ENCODE measurements at places on chromosomes 2 and 18. TPM values are rescaled to one million over a fixed set of nuclear protein-coding genes. Genes with fewer than 3 reads are reported as not detected.

The MC5R gene
- total RNA-seq = not detected

- DNase-seq = no peak
- no peak overlapping the region for H3K4me3 ChIP-seq
These were observed 29.7 kb upstream of the CCDC150 start for GRCh38 chr2:196609806-196610205.

DNA sequence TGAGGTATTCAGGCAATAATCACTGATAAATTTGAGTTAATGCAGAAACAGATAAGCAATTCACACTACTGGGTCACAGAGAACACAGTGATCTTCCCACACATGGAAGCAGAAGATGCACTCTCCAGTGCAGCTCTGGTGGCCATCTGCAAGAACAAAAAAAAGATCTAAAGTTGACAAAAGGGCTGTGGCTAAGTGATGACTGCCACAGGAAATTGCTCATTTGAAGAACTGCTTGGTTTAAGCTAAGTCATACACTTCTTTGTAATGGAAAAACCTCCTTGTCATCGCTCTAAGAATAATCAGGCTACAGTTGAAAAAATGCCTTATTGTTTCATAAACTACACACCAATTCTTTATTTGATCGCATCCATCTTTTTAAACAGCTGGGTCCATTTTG is 115.1 kb downstream of the DTNB start:
- H3K4me1 ChIP-seq = peaks cover 15% of the 10 kb centered on the region
- no peaks in the 10 kb centered on the region for H3K27me3 ChIP-seq
- H3K27ac ChIP-seq = no peak overlapping the region
- no peak for DNase-seq
- no peaks in the 10 kb centered on the region for H3K36me3 ChIP-seq

- peaks cover 11% of the 10 kb centered on the region for H3K4me1 ChIP-seq
- no peak overlapping the region for H3K27ac ChIP-seq
- H3K36me3 ChIP-seq = peaks cover 18% of the 10 kb centered on the region
- no peak for DNase-seq
These were observed 7.3 kb upstream of the PRLH start for GRCh38 chr2:237558961-237559641.

The ZFAND2B gene
- total RNA-seq = 30.0 TPM

The GPR39 gene
- 0.42 TPM for total RNA-seq

DNA sequence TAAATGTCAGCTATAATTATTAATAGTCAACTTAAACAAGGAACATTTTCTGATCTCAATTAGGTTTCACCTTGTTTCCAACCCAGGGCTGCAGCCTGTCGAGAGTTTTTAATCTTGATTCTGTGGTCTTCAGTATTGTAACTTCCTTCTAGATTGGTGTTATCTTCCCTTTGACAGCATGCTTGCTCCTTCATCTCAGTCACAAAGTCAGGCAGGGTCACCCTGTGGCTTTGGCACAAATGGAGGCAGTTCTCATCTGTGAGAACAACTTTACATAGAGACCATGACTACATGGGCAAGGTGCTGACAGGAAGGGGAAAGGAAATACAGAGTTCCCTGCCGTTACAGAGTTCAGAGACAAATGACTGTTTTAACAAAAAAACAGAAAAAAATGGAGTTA is 50.5 kb downstream of the HNRNPLL start:
- peaks cover 23% of the 10 kb centered on the region for H3K36me3 ChIP-seq
- no peaks in the 10 kb centered on the region for H3K4me1 ChIP-seq
- no peaks in the 10 kb centered on the region for H3K27me3 ChIP-seq
- no peak for DNase-seq
- H3K4me3 ChIP-seq = no peak overlapping the region

The SLC4A5 gene
- 2.3 TPM for total RNA-seq

DNA sequence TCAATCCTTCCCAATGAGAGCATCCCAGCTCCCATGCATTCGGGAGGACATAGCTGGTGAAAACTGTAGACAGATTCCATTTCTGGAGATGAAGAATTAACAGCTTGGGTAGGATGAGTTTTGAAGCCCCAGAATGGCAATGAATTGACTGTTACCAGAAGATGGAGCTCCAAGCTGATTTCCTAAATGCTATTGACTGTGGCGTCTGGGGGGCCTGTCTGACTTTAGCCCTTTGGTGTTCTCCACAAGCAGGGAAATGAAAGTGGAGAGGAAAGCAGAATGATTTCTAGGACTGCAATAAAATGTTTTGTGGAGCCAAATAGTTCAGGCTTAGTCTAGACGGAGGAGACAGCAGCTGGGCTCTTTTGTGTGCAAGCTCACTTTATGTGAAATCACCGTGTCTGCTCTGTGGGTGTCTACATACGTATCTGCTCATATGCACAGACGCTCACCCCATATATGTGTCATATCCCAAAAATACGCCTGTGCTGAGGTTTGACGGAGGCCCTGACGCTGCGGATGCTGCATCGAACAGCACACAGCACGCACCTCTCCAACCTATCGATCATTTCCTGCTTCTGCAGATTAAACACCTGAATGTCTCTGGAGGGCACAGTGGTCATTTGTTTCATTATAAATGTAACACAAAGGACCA is 166.4 kb upstream of the PXDN start:
- no peak overlapping the region for H3K27ac ChIP-seq
- H3K27me3 ChIP-seq = peaks cover 10% of the 10 kb centered on the region
- H3K4me1 ChIP-seq = no peaks in the 10 kb centered on the region
- H3K36me3 ChIP-seq = no peaks in the 10 kb centered on the region
- no peak overlapping the region for H3K4me3 ChIP-seq

The ICOS gene
- not detected for total RNA-seq

The GRB14 gene
- 0.83 TPM for total RNA-seq

GRCh38 chr2:236136538-236136937 is 31.6 kb downstream of the GBX2 start:
- H3K4me3 ChIP-seq = no peak overlapping the region
- DNase-seq = no peak
- H3K27me3 ChIP-seq = no peaks in the 10 kb centered on the region
- H3K4me1 ChIP-seq = no peaks in the 10 kb centered on the region
- H3K27ac ChIP-seq = no peak overlapping the region
- peaks cover 9% of the 10 kb centered on the region for H3K36me3 ChIP-seq

GRCh38 chr2:84301717-84302116 is 157.4 kb downstream of the SUCLG1 start:
- no peaks in the 10 kb centered on the region for H3K36me3 ChIP-seq
- no peaks in the 10 kb centered on the region for H3K4me1 ChIP-seq
- DNase-seq = no peak
- no peak overlapping the region for H3K27ac ChIP-seq
- no peak overlapping the region for H3K4me3 ChIP-seq

DNA sequence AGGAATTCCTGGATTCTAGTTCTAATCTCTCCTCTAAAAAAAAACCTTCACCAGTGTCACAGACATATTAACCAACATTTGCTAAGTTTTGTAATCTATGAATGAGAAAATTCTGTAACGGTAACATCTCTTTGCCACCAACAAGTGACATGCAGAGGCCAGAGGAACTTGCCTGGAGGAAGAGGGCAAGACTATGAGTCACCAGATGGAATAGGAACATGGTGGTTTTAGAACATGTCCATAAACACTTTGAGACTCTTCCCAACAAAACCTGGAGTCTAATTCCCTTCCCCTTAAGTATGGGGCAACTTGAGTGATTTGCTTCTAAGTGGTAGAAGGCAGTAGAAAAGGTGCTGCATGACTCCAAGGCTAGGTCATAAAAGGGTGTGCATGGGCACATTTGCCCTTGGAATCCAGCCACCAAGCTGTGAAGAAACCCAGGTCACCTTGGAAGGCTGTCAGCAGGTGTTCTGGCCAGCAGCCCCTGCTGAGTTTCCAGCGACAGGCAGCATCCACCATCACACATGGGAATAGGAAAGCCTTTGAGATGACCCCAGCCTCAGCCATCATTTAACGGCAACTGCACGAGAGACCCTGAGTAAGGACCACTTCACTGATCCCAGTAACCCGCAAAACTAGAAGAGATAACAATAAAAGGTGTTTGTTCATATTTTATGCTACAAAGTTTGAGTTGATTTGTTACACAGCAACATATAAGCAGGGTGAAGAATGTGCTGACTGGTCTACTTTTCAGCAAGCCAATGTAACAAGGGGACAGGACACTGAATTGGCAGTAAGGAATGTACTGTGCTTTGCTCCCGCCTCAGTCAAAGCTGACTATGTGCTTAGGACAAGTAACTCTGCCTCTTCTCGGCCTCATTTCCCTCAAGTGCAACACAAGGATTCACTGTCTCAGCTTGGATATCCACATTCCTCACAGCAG is 90.6 kb downstream of the SKA1 start:
- no peaks in the 10 kb centered on the region for H3K4me1 ChIP-seq
- no peaks in the 10 kb centered on the region for H3K36me3 ChIP-seq
- no peaks in the 10 kb centered on the region for H3K27me3 ChIP-seq
- no peak for DNase-seq
- H3K27ac ChIP-seq = no peak overlapping the region

DNA sequence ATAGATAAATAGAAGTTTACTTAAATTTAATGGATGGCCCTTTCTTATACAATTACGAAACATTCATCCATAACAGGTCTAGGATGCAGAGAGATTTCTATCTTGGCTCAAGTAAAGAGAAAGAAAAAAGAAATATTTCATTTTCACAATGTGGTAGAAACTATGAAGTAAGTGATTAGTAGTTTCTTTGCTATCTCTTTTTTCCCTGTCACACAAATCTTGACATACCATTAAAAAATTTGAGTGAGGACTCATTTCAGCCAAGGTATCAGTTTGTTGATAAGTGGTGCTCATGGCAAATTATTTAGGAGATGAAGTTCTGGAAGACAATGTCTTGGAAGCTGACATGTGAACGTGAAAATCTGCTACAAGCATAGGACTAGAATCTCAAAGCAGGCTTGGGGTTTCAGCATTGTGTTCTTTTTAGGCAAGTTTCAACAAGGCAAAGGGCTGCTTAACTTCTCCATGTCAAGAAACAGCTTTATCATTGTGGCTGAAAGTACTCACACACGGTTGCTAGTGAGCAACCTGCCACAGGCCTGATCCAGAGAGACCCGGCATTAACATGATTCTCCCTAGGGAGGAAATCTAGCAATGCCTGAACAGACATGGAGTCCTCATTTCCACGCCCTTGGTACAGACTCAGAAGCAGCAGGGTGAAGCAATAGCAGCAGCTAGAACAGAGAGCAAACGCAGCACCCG is 414.6 kb downstream of the DLGAP1 start:
- H3K27me3 ChIP-seq = no peaks in the 10 kb centered on the region
- no peak overlapping the region for H3K4me3 ChIP-seq
- no peaks in the 10 kb centered on the region for H3K36me3 ChIP-seq
- H3K4me1 ChIP-seq = no peaks in the 10 kb centered on the region

The GALNT5 gene
- total RNA-seq = 5.3 TPM

GRCh38 chr2:1979138-1979537 is 234.8 kb upstream of the PXDN start:
- no peaks in the 10 kb centered on the region for H3K27me3 ChIP-seq
- H3K4me3 ChIP-seq = no peak overlapping the region
- no peak overlapping the region for H3K27ac ChIP-seq
- H3K4me1 ChIP-seq = peaks cover 36% of the 10 kb centered on the region
- no peaks in the 10 kb centered on the region for H3K36me3 ChIP-seq

The SLC8A1 gene
- total RNA-seq = 18.0 TPM

The ZNF2 gene
- 5.8 TPM for total RNA-seq

GRCh38 chr2:69955029-69955428 is 6.4 kb downstream of the ASPRV1 start:
- no peak overlapping the region for H3K4me3 ChIP-seq
- peaks cover 36% of the 10 kb centered on the region for H3K27me3 ChIP-seq

DNA sequence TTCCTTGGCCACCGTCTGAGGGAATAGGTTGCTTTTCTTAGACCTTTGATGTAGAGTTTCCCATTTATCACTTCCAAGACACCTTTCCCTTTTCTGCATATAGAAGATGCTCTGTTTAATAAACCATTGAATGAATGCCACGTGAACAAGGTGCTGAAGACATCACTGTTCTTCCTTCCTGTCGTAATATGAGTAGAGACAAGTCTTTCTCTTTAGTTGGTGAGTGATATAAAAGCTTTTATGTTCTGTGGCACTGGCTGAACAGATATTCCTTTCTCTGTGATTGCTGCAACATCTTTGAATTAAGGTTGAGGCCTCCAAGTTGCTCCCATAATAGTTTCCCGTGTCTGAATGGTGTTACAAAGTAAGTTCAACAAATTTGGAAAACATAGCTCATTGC is 38.7 kb downstream of the TTC39C start:
- H3K4me3 ChIP-seq = no peak overlapping the region
- H3K27me3 ChIP-seq = no peaks in the 10 kb centered on the region
- DNase-seq = no peak
- peaks cover 9% of the 10 kb centered on the region for H3K4me1 ChIP-seq

The KANSL1L gene
- total RNA-seq = 23.0 TPM

DNA sequence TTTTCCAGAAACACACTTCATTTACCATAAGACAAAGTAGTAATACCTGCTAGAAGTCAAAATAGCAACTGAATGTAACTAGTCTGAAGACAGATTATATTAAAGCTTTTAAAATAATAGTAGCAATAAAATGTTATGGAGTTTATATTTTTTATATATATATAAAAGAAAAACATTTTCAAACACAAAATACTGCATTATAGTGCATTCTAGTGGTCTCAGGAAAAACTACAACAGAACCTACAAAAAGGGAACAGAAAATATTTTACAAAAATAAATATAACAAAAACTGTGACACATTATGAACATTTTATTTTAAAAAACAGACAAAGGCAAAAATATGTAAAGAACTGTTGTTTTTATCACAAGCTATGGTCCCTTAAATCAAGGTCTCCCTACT is 48.0 kb downstream of the STRN start:
- H3K36me3 ChIP-seq = peaks cover 8% of the 10 kb centered on the region
- no peak overlapping the region for H3K27ac ChIP-seq
- H3K4me1 ChIP-seq = peaks cover 8% of the 10 kb centered on the region
- no peak for DNase-seq

GRCh38 chr2:76427452-76427851 is 716.7 kb upstream of the GCFC2 start:
- H3K4me3 ChIP-seq = no peak overlapping the region
- no peaks in the 10 kb centered on the region for H3K4me1 ChIP-seq
- no peaks in the 10 kb centered on the region for H3K36me3 ChIP-seq
- DNase-seq = no peak
- no peak overlapping the region for H3K27ac ChIP-seq

All from osteocyte (in vitro differentiated cells).